ENCODE measurements at places on chromosomes 1 and 21.

DNA sequence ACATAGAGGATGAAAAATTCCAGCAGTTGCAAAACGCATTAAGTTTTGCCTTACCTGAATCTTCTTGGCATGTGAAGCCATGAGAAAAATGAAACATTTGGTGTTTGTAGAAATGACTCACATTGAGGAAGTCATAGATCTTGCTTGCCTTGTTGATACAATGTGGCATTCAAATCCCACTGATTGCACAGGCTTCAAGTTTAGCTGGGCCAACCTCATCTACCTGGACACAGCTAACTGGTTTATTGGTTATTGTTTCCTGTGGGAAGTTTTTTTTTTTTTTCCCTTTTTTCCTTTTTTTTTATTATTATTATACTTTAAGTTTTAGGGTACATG is 168.9 kb upstream of the C21orf91 start:
- no peak for DNase-seq

- DNase-seq: no peak
Observed at GRCh38 chr1:58391056-58391455, 155.5 kb downstream of the OMA1 start.

GRCh38 chr1:242788771-242789170 is 264.3 kb upstream of the PLD5 start:
- DNase-seq: no peak

DNA sequence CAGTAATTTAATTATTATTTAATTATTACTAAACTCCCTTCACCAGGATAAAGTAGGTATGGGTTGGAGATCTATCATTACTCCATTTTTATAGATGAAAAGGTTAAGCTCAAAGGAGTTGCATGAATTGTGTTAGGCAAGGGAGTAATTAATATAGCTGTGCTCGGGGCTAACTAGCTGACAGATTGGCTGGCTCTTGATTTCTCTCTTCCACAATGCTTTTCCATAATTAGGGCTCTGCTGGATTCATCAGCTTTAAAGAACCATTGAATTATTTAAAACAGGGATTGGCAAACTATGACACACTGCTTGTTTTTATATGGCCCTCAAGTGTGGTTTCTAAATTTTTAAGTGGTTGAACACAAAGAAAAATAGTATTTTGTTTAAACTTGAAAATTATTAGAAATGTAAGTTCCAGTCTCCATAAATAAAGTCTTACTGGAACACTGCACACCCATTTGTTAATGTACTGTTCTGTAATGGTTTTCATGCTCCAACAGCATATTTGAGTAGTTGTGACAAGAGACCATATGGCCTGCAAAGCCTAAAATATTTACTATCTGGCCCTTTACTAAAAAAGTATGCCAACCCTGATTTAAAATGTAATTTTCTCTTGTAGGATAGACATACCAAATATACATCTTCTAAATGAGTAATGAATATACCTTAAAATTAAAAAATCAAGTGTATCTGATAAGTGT is 76.4 kb downstream of the GDAP2 start:
- DNase-seq: no peak

GRCh38 chr1:173405834-173406233 is 71.3 kb upstream of the PRDX6 start:
- DNase-seq: no peak

DNA sequence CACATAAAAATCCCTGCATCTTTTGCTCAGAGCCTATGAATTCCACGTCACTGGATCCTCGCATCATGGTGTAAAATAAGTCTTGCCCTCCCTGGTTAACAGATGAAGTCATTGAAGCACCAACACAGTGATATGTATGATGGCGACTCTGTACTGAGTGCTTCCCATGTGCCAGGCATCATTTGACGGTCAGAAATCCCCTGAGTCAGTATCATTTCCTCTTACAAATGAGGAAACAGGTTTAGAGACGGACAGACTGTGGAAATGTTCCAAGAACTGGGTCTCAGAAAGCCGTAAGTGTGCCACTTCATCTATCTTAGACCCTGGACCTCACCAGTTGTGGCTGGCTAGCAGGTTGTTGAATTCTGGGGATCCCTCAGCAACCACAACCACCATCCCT is 5.1 kb upstream of the OLFML2B start:
- DNase-seq: no peak

- no peak for DNase-seq
Observed at GRCh38 chr1:161179698-161180097, 2.4 kb upstream of the B4GALT3 start.
